Fibroblast of pulmonary artery (primary cell): ENCODE measurements at places on chromosomes 11 and 22.

- DNase-seq: peak; percentile 77
Measured at GRCh38 chr22:50326956-50327710, at the start of gene DENND6B. Gene DENND6B, minus strand, starts transcription at chr22:50327012. Its CDS starts 24 bp downstream, at chr22:50326988.

DNA sequence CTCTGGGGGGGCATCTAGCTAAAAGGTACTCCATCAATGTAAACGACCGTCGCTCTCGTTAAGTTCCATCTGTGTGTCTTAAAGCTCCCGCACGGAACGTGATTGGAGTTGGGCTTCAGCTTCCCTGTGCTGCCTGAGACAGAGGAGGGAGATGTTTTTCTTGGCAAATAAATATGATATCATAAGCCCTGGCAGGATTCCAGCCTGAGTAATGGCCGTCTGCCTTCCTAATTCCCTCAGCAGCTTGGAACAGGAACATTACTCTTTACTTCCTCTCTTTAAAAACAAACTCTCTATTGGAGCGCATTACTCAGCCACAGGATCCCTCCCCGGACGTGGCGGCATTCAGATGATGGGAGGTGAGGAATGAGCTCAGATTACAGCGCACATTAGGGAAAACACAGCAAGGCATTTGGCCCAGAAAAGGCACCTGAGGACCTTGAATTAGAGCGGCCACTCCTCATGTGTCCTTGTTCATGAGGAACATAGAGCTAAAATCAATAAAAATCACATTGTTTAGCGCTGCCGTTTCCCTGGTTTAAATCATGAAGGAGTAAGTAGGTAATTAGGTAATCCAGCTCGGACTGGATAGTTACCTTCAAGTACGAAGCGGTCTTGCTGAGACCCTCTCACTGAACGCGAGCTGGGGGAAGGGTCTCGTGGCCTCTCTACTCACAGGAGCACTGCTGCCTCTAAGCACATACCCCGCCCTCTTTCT lies 230.4 kb downstream of the ST3GAL4 start:
- DNase-seq: peak; percentile 97

- peak; percentile 82 for DNase-seq
Measured at GRCh38 chr11:47523490-47524225, 29.3 kb downstream of the CELF1 start.

DNA sequence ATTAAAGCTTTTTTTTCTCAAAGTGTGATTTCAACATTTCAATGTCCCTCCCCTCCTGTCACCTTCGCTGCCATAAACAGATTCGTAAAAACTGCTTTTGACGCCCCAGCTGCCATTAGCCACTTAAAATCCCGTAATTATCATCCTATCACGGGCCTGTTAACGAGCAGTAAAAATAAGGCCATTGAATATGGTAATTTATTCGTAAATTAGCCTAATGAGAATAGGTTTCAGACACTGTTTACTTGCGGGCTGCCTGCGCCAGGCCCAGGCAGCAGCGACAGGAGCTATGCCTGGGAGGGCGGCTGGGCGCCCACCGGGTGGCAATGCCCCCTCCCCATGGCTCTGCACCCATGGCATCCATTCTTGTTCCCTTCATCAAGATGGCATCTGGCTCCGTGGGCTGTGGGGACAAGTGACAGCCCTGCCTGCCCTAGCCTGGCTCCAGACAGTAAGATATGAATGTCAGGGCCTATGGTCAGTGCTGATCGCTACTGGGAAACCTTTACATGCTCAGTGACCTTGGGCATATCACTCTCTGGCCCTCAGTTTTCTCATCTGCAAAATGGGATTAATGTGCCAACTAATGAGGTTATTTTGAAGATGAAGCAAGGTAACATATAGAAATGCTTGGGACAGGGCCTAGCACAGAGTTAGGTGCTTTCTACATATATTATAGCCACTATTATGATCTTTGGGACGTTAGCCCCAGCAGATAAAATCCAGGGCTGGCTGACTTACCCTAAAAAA lies 500.8 kb downstream of the MN1 start:
- no peak for DNase-seq

GRCh38 chr11:107928767-107929507 lies 689 bp downstream of the RAB39A start:
- DNase-seq: no peak

- DNase-seq: no peak
Measured at GRCh38 chr11:2447253-2447950, 2.6 kb downstream of the KCNQ1 start.

DNA sequence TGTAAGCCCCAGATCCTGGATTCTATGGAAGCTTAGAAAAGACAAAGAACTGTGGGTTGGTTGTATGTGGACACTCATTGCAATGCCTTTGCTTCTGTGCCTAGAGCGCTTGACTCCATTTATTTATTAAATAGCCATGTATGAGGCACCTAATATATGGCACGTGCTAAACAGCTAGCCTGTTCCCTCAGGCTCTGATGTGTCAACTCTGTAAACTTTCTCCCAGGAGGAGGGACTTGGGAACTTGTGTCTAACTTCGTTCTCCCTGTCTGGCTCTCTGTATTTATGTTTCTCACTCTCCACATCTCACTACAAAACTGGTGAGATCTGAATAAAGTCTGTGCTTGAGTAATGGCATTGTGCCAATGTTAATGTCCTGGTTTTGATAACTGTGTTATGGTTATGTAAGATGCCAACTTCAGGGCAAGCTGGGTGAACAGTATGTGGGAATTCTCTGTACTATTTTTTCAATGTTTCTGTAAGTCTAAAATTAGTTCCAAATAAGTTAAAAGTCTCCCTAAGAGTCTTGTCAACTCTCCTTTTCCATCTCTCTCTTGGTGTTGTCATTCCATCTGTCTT lies 34.1 kb upstream of the ZBTB16 start:
- DNase-seq: no peak

DNA sequence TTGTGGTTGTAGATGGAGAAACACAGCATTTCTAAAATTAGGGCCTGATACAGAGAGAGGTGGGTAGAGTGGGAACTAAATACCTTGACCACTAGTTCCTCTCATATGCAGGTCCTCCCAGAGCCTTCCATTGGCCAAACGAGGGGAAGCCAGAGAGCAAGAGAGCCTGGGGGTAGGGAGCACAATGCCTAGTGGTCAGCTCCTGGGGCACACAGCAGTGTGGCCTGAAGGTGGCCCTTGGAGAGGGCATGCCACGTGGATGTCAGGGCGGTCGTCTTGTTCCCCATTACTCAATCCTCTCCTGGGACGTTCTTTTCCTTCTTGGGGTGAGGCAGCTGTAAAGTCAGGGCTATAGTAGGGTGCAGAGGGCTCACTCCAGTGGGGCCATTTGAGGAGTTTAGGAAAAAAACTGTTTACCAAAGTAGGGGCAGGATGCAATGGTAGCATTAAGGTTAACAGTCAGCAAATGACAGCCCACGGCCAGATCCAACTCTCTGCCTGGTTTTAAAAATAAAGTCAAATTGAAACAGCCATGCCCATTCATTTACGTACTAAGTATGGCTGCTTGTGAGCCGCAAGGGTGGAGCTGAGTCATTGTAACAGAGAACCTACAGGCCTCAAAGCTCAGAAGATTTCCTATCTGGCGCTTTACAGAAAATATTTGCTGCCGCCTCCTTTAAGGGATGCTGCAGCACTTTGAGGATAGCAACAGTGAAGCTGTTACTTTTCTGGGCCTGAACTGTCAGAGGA lies 7.6 kb downstream of the MYO18B start:
- no peak for DNase-seq

DNA sequence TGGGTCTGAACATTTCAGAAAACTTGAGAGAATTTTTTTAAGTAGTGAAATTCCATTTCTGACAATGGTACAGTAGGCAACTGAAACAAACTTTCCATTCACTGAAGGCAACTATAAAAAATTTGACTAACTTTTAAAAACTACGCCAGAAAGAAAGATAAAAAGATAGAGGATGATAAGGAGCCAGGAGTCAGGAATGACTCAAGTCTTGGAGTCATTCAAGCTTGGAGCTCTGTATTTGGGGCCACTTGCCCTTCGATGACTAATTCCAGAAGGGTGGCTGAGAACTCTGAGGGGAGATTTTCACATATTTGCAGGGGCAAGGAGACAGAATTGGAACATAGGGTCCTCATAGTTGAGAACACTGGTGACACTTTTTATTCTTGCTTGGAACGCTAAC lies 1083.2 kb upstream of the CNTN5 start:
- peak; percentile 51 for DNase-seq

GRCh38 chr11:2933375-2934020 lies 4.3 kb upstream of the PHLDA2 start:
- peak; percentile 77 for DNase-seq

DNA sequence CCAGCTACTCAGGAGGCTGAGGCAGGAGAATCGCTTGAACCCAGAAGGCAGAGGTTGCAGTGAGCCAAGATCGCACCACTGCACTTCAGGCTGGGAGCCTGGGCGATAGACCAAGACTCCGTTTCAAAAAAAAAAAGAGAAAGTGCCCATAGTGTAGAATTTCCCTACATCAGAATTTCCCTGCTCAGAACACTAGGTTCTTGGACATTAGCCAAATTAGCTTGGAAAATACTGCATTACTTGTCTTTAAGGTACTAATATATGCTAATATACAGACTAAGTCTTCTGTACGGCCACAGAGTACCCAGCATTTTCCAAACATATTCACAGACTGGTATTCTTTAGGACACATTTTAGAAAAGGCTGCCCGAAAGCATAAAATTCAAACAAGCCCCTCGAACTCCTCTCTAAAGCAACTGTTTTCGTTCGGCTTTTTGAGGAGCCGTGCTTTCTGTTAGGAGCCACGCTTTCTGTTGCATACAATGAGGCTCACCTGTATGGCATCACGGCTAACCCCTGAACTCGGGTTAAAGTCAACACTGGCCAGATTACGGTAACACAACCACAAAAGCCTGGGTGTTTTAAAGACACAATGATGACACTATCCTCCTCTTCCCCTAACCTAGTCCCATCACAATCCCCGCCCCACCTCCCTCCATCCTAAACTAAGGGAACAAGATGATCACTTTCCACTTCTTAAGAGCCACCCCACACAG lies 18.4 kb downstream of the TNKS1BP1 start:
- peak; percentile 42 for DNase-seq

DNA sequence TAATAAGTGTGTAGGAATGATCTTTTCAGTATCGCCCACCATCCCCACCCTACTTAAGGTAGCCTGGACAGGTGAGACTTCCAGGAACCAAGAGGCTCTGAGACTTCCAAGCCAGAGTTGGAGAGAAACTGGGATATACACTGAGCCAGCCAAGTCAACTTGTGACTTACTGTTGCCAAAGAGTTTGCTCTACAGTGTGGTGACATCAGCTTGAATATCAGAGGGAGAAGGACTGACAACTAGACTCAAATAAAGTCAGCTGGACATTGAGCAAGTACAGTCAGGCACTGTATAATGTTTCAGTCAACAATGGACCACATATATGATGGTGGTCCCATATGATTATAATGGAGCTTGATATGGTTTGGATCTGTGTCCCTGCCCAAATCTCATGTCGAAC lies 1.2 kb upstream of the MMP10 start:
- no peak for DNase-seq

DNA sequence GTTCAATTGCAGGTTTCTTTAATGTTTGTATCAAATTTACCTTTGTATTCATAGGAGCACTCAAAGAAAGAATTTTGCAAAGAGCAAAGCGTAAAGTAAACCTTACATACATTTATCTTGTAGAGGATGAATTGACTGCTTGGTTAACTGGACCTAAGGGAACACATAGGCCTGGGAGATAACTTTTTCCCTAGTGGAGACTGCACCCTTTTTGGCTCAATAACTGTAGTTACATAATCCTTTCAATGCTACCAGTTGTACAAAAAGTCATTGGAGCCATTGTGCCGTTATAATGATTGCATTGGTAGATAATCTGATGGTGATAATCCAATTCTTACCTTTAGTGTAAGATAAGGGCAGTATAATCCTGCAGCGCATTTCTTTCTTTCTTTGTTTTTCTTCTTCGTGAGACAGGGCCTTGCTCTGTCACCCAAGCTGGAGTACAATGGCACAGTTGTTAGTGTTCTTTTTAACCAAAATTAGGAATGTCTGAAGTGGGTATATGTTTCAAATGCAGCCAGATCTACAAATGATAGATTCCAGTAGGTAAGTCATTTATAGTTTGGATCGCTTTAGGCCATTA lies 18.3 kb downstream of the ATG13 start:
- no peak for DNase-seq

DNA sequence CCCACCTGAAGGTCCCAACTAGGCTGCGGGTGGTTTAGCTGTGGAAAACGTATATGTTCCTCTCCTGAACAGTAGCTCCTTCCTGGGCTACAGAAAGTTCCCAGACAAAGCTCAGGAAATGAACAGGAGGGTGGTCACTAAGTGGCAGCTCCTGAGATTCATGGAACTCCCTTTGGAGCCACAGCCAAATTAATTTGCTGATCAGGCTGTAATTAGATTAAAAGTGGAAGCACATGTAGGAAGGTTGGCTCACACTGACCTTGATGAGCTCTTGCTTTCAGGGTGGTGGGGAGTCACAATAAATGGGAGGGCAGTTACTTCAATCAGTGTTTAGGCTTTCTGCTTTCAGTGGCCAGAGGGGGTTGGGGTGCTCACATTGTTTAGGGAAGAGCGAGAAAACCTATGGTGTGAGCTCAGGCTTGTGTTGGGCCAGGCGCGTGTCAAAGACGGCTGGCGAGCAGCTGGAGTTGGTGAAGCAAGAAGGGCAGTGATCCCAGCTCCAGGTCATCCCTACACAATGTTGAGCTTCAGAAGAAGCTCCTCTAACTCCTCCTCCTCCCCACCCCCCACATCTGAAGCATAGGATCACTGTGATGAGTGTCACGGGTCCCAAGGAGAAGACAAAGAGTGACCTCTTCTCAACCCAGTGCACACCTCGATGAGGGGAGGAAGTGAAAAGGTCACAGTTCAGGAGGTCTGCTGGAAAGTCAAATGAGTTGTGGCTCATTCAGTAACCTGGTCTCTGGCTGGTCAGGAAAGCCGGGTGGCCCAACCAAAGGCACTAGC lies 42.5 kb downstream of the CLPB start:
- DNase-seq: no peak

DNA sequence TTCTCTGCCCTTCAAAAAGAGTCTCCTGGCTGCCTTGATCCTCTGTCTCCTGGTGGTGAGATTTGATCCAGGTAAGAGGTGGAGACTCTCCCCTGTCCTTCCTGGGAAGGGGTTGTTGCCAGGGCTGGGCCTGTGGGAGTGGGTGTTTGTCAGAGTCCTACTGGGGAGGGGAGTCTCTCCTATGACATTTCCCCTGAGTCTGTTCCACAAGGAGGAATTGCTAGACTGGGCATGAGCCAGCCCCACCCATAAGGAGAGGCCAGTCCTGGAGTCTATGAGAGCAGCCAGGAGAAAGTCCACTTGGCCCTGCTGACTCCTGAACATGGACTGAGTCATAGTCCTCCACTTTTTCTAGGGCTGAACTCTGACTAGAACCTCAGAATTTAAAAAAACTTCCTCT lies 7.4 kb downstream of the PEX26 start:
- no peak for DNase-seq
